ENCODE measurements at places on chromosomes 6 and 20.

GRCh38 chr6:80642452-80642851, 536.0 kb downstream of the BCKDHB start:
- no peak for DNase-seq

DNA sequence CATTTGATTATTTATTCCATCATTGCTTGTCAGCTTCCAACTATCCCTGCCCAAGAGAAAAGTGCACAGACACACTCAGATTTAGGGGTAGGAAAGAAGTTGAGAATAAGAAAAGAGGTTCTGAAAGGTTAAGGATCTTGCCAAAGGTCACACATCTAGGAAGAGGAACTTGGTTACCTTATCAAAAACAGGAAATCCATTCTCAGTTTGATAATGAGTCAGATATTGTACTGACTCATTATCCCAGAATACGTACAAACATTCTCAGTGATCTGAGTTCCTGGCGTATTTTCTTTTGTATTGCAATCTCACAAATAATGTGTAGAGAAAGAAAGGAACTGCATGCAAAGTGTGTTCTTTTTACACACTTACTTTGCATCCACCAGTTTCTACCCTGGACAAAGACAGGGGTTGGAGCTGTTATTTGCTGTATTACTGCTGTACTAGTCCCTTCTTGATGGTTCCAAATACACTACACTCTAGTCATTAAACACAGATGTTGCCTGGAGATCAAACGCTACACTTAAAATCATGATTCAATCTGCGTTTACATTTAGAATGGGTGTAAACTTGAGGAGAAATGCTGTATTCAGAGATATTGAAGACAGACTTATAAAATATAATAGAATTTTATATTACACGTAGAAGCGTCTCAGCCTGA, 545.7 kb downstream of the PRKN start:
- no peak for DNase-seq

- DNase-seq = no peak
Observed at GRCh38 chr6:105443941-105444340, 41.1 kb upstream of the PREP start.

GRCh38 chr20:17497821-17498580, 33.2 kb downstream of the BFSP1 start:
- DNase-seq = no peak

DNA sequence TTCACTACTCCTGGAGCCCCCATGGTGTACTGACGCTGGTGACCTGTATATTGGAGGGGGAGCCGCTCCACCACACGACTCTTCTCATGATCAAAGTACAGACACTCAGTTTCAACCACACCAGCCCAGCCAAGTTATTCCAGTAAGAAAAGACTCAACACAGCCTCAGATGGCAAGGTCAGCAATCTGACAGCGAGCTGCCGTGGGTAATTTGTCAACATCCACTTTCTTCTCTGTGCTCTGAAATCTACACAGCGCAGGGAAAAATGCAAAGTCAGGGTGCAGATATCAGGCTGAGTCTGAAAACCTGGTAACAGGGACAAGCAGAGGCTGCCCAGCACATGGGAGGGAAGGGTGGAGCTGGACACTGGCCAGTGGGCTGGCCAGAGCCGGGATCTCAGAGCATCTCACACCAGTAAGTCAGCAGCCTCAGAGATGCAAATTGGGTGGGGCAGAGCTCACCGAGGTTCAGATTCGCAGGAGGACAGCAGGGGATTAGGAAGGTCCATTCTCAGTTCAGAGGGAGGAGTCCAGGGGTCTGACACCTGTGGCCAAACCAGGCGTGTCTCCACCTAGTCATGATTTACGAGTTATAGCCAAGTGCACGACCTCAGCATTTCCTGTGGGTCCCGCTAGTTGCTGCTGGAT, 44.5 kb upstream of the RPS6KA2 start:
- DNase-seq = no peak

DNA sequence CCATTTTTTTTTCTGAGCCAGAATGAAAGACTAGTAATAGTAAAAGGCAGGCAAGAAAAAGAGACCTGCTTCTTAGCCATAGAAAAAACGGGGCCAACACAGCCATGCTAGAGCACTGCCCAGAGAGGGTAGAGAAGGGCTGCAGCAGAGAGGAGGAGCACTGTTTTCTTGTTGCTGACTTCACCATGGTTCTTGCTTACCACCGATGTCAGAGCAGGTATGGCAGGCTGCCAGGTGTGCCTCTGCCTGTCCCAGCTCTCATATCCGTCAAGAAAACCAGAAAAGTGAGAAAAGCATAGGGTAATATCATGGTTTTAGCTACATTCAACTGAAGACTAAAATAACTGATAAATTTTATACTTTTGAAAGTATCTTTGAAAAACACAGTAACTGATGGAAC, 60.7 kb downstream of the DTNBP1 start:
- DNase-seq = no peak

GRCh38 chr6:156782691-156783320, 5.6 kb downstream of the ARID1B start:
- no peak for DNase-seq

DNA sequence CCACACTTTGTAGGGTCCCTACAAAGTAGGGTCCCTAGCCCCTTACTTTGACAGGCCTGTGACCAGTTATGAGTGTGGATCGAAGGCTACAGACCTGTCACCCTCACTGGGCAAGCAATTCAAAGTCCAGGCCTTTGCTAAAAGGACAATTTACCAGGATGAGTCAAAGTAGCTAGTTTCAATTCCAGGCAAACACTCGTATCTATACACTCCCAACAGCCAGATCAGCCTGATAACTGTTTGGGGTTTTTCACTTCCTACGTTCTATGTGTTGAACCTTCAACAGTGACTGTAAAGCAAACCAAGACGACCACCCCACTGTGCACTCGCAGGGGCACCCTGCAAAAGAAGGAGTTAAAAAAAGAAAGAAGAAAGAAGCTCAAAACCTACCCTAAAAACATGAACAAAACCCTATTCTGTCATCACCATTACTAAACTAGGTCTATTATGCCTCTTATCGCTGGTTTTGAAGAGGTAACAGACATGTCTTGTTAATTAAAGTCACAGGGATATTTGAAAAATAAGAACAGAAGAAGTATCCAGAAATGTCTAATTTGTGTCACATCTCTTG, 3.2 kb downstream of the GFOD1 start:
- DNase-seq = no peak

GRCh38 chr6:120496661-120497060, 837.6 kb downstream of the TBC1D32 start:
- no peak for DNase-seq

GRCh38 chr6:63573076-63573898, 1.0 kb downstream of the LOC128125822 start:
- DNase-seq = peak; percentile 54

All from activated CD4-positive, alpha-beta T cell treated with anti-CD3 and anti-CD28 coated beads, Interleukin-2, amount 50 U/mL, for 1 hour (primary cell).